ENCODE measurements at places on chromosomes 4 and X. TPM values are rescaled to one million over a fixed set of nuclear protein-coding genes. Genes with fewer than 3 reads are reported as not detected.

The H2BW2 gene
- total RNA-seq, result not detected

- no peak for DNase-seq
Observed at GRCh38 chr4:123856689-123857545, 460.3 kb downstream of the SPRY1 start.

GRCh38 chr4:173490817-173491528 lies 39.1 kb downstream of the HAND2 start:
- no peak for DNase-seq

GRCh38 chr4:187307131-187307530 lies 583.5 kb upstream of the FAT1 start:
- DNase-seq, result no peak

DNA sequence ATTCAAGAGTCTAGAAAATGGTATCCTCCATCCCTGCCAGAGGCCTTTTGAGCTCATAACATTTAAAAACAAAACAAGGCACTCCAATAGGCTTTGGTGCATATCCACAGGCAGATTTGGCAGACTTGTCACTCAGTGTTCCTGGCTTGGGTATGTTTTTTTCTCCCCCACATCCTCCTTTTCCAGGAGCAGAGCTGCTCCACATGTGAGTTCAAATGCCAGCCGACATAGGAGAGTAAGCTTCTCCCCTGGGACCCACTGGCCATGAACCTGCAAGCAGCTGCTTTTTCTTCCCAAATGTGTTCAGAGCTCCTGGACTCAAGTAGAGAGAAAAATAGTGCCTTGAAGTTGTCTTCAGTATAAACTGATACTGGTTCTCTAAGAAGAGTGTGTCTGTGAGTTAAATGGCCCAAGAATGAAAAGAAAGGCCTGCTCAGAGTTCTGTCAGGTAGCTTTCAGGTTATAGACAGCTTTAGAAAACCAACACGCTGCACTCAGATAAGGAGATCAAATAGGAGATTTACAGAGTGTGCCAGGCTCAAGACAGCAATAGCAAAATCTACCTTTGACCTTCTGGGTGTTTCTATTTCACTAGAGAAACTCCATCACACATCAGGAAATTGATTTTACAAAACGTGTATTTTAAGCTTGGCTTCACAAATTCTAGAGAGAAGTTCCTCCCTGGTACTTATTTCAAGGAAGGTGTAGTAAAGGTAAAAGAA lies 162.5 kb upstream of the GALNT7 start:
- DNase-seq, result no peak

All from sciatic nerve (tissue), 2 donors.